Fibroblast of the conjunctiva (primary cell): ENCODE measurements at places on chromosomes 4 and X.

DNA sequence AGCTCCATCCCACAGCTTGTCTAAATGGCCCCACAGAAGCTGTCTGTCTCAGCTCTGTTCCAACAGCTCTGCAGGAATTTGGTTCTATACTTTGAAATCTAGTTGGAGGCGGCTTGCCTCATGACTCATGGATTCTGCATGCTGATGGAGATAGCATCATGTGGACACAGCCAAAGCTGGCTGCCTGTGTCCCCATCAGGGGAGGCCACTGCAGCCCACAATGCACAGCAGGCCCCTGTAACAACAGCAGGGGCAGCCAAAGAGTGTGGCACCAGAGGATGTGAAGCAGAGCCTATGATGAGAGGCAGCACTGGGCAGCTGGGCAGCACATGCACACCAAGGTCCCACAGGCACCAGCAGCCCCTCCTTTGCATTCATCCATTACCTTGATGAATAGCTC is 67.2 kb downstream of the DCAF12L1 start:
- DNase-seq = no peak

GRCh38 chr4:174038481-174038880 is 245.0 kb downstream of the FBXO8 start:
- DNase-seq = no peak

DNA sequence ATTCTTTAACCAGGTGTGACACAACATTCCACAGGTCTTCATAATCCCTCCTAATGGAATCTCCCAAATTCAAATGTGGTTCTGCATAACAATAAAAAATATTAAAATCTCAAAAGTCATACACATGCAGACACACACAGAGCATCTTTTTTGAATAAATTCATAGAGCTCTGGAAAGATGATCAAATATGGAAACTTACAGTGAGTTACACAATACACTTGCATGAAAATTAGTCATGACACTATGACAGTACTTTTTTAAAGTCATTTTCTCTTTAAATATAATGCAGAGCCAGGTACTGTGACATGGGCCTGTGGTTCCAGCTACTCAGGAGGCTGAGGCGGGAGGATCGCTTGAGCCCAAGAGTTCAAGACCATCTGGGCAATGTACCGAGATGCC is 38.9 kb downstream of the DDX60L start:
- DNase-seq = no peak

DNA sequence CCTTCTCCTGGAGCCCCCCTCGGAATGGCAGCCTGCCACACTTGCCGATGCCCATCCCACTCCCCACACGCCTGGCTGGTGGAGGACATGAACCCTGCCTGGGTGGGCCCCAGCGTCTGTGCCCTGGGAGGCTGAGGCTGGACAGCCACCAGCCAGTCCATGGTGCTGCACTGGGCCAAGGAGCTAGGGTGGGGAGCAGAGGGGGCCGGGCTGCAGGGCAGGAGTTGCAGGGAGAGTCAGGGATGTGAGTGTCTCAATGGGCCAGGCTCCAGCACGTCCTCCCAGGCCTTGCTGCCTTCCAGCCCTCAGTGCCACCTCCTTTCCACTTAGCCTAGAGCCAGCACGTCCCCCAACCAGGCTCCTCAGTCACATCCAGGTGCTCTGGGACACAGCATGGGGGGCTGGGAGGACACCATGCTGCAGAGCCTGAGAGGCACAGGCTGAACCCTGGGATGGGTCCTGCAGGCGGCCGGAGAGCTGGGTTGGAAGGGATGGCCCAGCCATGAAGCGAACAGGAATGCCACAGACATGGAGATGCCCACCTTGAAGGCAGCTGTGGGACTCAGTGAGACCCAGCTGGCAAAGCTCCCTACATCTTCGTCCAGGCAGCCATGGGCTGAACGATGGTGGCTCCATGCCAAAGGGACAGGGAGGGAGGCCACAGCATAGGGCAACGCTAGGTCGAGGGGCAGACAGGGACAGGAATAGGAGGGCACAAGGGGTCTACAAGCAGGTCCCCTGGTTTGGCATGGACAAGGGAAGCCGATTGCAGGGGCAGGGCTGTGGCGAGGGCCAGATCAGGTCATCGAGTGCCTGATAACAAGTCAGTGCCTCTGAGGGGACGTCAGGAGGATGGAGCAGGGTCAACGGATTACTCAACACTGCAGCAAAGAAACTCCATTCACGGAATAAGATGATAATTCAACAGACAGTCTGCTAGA is 30.1 kb upstream of the MXD4 start:
- DNase-seq = no peak

DNA sequence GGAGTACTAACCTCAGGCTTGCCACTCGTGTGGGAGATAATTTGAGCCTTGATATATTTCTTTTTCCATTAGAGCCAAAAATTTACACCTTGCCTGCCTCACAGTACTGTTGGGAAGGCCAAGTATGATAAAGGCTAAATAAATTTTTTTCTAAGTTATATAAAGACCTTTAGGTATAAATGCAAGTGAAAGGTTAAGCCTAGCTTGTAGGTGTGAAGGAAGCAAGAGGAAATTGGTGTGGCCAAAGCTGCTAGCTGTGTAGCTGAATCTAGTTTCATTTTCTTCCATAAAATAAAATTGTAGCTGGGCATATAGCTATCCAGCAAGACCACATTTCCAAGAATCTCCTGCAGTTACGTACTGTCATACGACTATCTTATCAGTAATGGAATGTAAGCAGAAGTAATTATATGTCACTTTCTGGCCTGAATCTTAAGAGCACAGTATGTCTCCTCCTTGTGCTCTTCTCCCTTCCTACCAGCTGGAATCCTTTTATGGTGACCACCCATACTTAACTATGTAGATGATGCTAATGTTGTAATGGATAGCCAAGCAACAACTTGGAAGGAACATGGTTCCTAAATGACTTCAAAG is 14.3 kb upstream of the GABRE start:
- DNase-seq = no peak

DNA sequence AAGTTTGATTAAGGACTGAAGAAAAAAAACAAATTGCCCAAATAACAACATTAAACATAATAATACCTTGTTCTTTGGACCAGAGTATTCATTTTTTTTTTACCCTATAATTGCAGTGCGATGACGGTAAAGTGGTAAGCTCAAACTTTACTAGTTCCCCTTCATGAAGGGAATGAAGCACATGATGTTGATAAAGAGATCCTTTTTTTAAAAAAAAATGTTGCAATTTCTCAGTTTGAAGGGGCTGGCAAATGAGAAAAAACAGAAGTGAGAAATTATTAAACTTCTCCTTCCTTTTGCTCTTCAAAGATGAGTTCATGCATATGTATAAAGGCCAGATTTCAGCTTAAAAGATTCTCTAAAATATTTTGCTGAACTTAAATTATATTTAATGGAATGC is 231.7 kb downstream of the C4orf33 start:
- DNase-seq = no peak

GRCh38 chr4:186669159-186669731 is 54.4 kb downstream of the FAT1 start:
- peak; percentile 48 for DNase-seq

DNA sequence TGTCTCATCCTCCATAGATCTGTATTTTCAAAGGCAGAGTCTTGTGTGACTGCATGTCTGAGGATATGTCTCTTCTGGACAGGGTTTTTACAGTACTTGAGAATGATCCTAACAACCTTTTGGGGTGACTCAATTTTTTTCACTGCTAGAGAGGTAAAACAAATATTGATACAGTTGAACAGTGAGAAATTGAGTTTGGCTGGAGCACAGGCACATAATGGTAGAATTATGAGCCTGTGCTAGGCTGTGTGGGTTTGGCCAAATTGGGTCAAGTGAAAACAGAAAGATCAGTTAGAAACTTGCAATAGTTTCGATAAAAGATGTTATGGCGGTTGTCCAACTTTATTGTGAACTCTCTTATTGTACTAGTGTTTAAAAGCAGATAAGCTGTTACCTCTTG is 23.3 kb upstream of the EOLA2 start:
- no peak for DNase-seq

DNA sequence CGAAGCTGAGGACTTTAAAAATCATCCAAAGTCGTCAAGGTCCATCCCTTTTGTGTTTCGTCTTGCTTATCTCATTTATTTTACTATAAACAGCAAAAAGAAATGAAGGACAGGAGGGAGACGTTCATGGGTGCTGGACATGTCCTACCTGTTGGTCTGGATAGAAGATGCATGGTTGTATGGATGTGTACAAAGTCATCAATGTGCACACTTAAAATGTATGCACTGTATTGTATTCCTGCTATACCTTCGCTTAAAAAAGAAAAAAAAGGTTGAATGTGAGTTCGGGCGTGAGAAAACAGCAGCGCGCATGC is 313 bp upstream of the BLOC1S4 start:
- DNase-seq = no peak

DNA sequence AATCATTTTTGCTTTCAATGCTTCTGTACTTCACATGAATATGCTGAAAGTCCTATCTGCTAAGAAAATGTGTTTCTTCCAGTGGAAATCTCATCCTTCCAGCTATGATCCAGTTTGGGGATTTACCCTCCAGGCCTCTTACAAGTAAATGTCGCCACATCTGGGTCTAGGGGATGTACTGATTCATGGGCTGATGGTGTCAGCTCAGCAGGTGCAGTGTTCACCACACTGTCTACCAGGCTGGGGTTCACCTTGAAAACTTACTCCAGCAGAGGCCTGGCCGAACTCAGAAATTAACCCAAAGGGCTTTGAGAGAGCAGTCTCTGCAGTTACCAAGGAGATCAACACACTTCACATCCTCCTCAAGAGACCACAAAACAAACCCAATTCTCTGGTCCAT is 154.3 kb downstream of the TSPAN5 start:
- DNase-seq = no peak

- DNase-seq = no peak
Measured at GRCh38 chrX:53347948-53348347, 66.6 kb upstream of the IQSEC2 start.

DNA sequence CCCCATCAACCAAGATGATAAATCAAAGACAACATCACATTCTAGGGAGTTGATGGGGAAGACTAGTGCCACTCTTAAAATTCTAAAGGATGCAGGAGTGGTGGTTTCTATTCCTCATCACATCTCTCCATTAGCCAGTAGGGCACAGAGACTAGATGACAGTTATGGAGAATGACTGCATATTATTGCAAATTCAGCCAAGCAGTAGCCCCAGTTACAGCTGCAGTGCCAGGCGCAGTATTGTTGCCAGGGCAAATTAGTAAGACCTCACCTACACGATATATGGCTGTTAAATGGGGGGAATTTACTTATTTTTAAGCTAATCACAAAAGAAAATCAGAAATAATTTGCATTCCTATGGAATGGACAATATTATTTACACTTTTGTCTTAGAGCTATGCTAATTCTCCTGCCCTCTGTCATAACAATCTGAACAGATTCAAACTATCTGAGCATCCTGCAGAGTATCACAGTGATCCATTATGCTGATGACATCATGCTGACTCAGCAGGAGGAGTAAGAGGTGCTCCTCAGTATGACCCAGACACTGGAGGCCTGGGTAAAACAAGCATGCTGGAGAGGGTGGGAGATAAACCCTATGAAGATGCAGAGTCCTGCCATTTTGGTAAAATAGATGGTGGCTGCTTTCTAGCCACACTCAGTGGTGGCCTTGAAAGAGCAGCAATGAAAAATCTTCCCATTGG is 24.7 kb downstream of the ETNPPL start:
- peak; percentile 3 for DNase-seq

GRCh38 chr4:73407227-73407673 is 3.2 kb downstream of the ALB start:
- no peak for DNase-seq

GRCh38 chr4:159002950-159003349 is 99.9 kb upstream of the RAPGEF2 start:
- DNase-seq = no peak

DNA sequence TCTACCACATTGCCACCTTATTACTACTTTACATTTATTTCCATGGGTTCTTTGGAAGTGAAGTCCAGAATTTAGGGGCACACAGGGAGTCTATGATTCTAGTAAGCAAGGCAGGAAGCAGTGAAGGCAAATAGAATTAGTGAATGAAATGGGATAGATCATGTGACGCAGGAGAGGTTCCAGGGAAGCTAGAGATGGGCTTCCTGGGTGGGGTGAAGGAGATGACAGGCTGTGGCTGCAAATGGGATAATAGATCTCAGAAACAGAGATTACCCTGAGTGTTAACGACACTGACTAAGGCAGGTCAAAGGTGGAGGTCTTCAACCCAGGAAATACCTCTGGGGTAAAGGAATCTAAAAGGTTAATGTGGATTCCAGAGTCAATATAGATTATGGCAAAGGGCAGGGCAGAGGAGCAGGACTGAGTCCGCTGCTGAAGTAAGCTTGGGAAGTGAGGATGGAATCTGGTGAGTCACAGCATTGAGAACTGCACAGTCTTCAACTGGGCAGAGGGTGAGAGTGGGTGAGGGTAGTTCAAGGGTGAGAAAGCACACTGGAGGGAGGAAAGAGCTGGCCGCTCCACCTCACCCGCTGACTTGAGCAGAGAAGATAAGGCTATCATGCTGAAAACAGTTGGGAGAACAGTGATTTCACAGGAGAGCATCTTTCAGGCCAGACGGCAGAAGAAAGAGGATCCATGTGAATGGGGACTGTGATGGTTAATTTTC is 70.8 kb downstream of the ANXA3 start:
- peak; percentile 9 for DNase-seq

- no peak for DNase-seq
Measured at GRCh38 chrX:145803508-145803907, 14.1 kb upstream of the SLITRK2 start.

DNA sequence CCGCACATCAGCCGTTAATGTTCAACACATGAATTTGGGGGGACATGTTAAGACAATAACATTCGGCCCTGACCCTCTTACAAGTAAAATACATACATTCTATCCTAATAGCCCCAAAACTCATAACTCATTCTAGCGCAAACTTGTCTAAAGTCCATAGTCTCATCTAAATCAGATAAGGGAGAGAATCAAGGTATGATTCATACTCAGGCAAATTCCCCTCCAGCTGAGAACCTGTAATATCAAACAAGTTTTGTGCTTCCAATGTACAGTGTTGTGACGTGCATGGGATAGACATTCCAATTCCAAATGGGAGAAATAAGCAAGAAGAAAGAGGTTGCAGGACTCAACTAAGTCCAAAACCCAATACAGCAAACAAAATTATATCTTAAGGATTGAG is 69.0 kb downstream of the SERPINA7 start:
- DNase-seq = no peak

GRCh38 chr4:82861529-82861928 is 29.4 kb downstream of the SEC31A start:
- DNase-seq = no peak

DNA sequence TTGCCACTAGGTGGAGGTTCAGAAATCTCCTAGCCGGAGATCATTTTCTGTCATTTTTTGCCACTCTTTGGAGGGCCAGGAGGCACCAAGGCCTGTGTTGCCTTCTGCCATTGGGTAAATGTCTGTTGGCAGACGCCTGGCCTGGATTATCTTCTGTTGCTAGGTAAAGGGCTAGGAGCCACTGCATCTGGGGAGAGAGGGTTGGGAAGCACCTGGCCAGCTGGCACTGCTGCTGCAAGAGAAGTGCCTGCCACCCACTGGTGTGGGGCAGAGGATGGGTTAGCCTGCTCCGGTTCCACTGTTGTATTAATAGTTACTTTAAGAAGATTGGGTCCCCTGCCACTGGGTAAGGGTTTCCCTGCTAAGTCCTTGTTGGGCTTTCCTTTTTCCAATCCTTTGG is 58.1 kb downstream of the AWAT2 start:
- no peak for DNase-seq
